ENCODE measurements at places on chromosomes 7 and 10.
A peak's percentile ranks its signal among the peaks of the same experiment; 100 is the strongest.

DNA sequence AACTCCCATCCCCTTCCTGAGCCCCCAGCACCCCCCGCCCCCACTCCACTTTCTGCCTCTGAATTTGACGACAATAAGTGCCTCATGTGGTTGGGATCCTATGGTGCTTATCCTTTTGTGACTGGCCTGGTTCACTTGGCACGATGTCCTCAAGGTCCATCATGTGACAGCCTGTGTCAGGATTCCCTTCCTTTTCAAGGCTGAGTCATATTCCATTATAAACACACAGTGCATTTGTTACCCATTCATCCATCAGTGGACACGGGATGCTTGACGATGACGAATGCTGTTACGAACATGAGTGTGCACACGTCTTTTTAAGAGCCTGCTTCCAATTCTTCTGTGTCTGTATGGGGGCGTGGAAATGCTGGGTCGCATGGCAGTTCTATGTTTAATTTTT lies 26.7 kb downstream of the SHH start:
- DNase-seq: no peak

DNA sequence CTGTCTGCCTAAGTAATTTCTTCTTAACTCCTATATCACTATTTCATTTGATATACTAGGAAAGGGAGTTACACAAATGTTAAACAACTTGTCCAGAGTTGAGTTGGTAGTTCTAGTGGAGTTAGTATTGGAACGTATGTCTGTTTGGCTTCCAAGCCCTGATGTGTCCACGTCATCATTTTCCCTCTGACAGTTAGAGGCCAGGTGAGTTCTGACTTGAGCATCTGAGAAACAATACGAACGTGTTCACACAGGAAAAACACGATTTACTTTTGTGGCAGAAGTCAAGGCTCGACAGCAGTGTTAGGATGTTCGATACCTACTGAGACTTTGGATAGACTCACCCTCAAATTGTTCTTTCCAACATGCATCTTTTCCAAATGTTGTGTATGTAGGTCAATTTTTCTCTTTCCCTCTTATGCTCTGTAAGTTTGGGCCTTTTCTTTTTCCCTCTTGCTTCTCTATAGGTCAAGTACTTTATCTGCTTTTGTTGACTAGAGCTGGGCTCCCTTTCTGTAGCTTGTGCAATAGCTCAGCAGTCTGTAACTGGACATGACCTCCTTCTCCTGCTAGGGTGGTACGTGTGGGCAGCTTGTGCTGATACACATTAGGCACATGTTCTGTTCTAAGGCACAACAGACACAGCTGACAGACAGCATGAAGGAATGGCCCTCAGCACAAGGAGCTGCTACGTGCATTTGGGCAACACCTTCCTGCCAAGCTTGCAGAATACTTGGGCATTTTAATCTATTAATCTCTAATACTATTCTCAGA lies 222.9 kb downstream of the PTEN start:
- no peak for DNase-seq

- no peak for DNase-seq
Measured at GRCh38 chr7:139887992-139888481, 59.0 kb downstream of the TBXAS1 start.

GRCh38 chr7:96127746-96128145 lies 194.2 kb downstream of the SLC25A13 start:
- no peak for DNase-seq

DNA sequence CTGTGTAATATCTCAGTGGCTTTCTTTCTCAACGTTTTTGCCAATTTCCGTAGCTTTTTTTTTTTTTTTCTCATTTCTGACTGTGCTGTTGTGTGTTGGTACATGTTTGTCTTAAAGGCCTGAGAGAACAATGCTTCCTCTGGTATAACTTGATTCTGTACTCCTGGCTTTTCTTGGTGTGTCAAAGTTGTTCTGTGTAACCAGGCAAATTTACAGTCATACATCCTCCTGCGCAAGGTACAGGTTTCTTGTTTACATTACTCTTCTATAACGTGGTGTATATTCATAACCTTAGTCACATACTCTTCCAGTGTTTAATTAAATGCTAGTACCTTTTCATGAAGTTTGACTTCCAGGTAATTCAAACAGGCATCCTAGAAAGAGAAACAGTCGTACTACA lies 8.3 kb upstream of the ARHGAP12 start:
- DNase-seq: no peak

GRCh38 chr10:109105725-109106124 lies 817.6 kb downstream of the XPNPEP1 start:
- DNase-seq: no peak

DNA sequence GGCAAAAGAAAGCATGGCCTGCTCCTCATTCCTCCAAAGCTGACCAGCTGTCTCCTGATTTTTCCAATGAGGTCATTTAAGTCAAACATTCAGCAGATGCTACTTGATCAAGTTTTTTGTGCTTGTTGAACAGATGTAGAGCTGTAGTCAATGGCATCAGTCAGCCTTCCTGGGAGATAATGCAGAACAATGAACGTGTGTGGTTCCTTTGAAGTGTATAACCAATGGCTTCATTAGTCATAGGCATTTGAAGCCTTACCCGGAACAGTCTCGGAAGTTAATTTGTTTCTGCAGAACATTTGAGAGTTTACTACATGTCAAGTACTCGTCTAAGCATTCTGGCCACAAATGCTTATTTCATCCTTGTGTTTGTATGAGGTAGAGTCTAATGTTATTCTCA lies 227.1 kb downstream of the ADRA2A start:
- no peak for DNase-seq

GRCh38 chr10:22002591-22003176 lies 846 bp downstream of the DNAJC1 start:
- DNase-seq: peak; percentile 4

DNA sequence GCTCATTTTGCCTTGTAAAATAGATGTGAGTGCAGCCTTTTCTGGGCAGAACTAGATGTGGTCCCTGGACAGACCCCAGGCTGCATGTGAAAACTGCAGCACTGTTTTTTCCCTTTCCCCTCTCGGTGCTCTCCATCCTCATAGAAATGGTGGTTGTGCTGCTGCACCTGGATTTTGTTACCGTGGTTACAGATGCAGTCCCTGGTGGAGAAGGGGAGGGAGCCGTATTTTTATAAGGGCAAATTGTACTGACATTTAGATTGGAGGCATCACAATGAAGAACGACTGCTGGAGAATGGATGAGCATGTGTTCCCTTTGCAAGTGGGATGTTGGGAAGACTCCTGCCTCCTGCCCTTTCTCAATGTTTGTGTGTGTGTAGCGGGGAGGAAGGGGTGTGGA lies 469.9 kb downstream of the CCSER2 start:
- DNase-seq: no peak

DNA sequence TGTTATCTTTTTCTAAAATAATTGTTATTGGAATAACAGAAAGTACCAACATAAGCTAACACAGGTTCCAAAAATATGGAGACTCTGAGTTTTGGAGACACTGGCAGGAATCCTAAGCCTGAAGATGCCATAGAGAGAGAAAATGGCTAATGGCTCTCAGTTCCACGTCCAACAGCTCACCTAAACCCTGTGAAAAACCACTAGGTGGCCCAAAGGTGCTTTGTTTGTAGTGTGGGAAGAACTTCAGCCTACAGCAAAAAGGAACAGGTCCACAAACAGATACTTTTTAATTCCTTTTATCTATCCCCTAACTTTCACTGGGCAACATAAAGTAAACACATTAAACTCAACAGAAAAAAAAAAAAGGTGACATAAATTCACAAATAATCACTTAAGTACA lies 272.3 kb downstream of the SEMA3D start:
- DNase-seq: no peak

DNA sequence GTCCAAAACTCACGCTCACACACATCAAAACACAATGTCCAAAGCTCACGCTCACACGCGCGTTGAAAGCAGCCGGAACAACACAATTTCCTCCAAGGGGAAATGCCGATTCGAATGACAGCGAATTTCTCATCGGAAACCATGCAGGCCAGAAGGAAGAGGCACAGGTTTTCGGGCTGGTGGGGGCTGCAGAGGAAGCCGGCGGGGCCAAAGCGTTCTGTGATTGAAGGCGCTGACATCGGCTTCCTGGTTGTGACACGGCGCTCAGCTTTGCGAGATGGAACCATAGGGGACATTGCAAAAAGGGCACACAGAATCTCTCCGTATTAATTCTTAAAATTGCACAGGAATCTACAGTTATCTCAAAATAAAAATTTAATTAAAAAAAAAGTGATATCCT lies 61.3 kb downstream of the FOXL3 start:
- DNase-seq: no peak

DNA sequence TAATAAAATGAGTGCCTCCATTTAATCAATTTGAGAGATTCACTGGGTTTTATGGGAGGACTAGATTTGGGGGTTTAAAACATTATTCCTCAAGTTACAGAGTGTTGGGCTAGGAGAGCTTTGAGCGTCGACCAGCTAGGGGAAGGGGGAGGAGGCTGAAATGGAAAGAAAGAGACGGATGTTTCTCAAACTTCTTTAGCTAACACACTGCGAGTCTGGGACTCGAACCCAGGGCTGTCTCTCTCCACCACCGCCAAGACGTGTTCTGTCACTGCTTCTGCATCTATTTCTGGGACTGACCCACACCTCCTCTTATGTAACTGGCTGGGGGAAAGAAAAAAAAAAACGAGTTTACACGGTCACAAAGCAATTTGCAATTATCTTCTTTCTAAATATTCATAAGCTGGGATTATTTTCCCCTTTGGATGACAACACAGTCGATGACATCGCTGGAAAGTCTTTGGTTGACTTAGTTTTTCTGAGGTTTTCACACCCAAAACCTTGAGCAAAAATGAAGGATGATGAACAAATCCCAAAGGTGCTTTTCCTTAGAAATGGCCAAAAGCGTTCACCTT lies 27.2 kb downstream of the CHST15 start:
- no peak for DNase-seq

GRCh38 chr10:124990671-124991625 lies 49.0 kb downstream of the ZRANB1 start:
- DNase-seq: no peak

DNA sequence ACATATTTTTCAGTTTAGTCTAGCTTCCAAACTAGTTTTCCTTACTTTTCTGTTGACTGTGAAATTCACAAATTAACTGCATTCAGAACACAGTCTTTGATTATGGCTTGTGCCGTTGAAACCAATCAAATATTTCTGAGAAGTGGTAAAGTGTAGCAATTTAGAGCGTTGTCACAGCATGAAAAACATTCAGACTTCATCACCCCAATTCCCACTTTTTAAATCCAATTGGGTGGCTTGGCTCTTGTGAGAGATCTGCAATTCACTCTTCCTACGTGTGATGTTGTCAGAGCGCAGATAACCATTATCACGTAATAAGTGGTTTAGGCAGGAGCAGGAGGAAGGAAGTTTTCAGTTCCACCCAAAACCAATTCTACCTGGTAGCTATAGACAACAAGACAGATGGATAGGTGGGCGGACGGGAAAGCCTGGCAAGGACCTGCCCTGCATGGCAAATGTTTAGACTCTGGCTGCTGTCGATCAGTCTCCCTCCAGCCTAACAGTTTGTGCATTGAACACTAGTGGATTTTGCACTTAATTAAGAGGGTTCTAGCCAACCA lies 8.9 kb downstream of the COBL start:
- DNase-seq: no peak

GRCh38 chr7:28984217-28984616 lies 26.1 kb upstream of the TRIL start:
- no peak for DNase-seq

- DNase-seq: no peak
Measured at GRCh38 chr10:116098411-116099022, 174.5 kb downstream of the GFRA1 start.

- no peak for DNase-seq
Measured at GRCh38 chr10:129760003-129760315, 204.1 kb downstream of the EBF3 start.

DNA sequence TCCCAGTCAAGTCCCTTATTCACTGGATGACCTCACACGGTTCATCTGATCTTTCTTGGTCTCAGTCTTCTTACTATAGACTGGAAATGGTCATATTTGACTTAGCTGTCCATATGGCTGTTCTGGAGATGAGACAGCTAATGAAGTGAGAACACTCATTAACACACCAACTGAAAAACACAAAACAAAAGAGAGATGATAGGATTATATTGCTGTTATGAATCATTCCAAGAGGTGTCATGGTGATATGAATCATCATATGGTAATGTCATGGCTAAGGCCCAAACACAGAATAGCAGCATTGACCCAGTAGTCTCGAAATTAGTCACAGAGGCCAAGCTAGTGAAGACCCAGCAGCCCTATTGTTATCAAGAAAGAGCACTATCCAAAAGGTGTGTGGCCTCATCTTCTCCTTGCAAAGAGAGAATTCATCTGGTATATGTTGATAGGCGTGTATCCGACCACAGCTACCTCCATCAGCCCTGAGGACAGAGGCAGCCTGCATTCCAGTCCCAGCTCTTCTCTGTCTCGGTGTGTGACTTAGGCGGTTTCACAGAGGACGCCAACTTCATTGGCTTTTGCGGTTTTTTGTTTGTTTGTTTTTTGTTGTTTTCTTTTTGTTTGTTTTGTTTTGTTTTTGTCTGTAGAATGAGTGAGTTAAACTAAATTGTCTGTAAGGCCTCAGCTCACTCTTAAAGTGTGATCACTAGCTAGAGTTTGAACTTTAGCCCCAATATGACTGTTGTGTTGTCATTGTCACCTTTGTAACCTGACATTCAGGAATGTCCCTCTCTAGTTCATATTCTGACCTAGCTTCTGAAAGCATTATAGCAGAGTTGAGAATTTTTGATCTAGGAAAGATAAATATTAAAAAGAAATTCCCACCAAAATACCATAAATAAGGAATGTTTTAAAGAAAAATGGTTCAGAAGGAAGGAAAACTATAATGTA lies 97.4 kb upstream of the PDCD4 start:
- peak; percentile 19 for DNase-seq

DNA sequence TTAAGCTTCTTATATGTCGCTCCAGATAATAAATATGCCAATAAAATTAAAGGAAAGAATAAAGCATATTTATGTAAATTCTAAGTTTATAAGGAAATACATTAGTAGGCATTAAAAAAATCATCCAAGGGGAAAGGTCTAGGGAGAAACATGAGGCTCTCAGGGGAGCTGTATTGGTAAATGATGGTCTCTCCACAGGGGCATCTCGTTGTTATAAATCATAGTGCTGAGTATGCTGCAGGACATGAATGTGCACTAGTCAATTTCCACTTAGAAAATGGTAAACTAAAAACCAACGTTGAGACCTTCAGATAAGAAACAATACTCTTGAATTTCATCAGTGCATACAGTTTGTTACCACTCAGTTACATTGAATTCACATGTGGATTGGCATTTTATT lies 194.0 kb upstream of the AHR start:
- no peak for DNase-seq

DNA sequence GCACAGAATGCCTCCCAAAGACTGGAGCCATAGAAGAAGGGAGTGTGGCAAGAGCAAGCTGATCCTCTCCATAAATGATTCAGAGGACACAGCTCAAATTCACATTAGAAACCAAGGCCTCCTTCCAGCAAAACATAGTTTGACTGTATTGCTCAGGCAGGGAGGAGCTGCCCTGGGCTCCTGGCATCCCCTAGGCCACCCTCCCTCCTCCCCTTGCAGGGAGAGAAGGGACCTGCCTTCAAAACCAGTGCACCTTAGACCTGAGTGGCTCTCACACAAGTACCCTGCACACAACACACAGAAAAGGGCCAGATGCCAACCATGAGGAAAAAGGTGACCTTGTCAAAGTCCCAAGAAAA lies 64.7 kb downstream of the CREB3L2 start:
- no peak for DNase-seq

GRCh38 chr10:52283174-52283573 lies 30.9 kb upstream of the DKK1 start:
- DNase-seq: no peak

All from hematopoietic multipotent progenitor cell treated with erythropoietin and hydrocortisone succinate and interleukin-3 and kit ligand, for 15 days (in vitro differentiated cells).